H9 (cell line): ENCODE measurements at places on chromosomes 13 and 19. TPM values are rescaled to one million over a fixed set of nuclear protein-coding genes. Genes with fewer than 3 reads are reported as not detected.

The PGLYRP2 gene
- total RNA-seq = not detected in 2 replicates

The KIR2DL3 gene
- total RNA-seq = not detected in 2 replicates

The IL11 gene
- total RNA-seq = 3.8 and 3.9 TPM in 2 replicates

The LILRB3 gene
- total RNA-seq = not detected in 2 replicates

The ZBTB32 gene
- 0.13 TPM in 1 of 2 replicates, not detected in the other for total RNA-seq

The CEACAM7 gene
- not detected in 2 replicates for total RNA-seq

The POU2F2 gene
- 2.8 and 2.9 TPM in 2 replicates for total RNA-seq

The SOX1 gene
- 0.09 and 0.17 TPM in 2 replicates for total RNA-seq

The TRPC4 gene
- total RNA-seq = 18.9 and 19.0 TPM in 2 replicates

The CKAP2 gene
- 72.4 and 72.8 TPM in 2 replicates for total RNA-seq

The BICRA gene
- total RNA-seq = 26.8 and 29.3 TPM in 2 replicates

The PRTN3 gene
- 0.31 TPM in 1 of 2 replicates, not detected in the other for total RNA-seq
